ENCODE measurements at places on chromosomes 7 and 10. TPM values are rescaled to one million over a fixed set of nuclear protein-coding genes. Genes with fewer than 3 reads are reported as not detected.

The LRMDA gene
- polyA plus RNA-seq: not detected

The PPP1R3C gene
- not detected for polyA plus RNA-seq

The ANXA8L1 gene
- polyA plus RNA-seq: not detected

The VSTM4 gene
- not detected for polyA plus RNA-seq

The SFTPD gene
- not detected for polyA plus RNA-seq

The FBH1 gene
- polyA plus RNA-seq: 71.1 TPM

The TBXAS1 gene
- 19.8 TPM for polyA plus RNA-seq

The CYP2C8 gene
- polyA plus RNA-seq: not detected

The DMTF1 gene
- polyA plus RNA-seq: 28.5 TPM
